ENCODE measurements at places on chromosomes 7 and 10.

GRCh38 chr7:55508221-55509011 is 63.9 kb downstream of the VOPP1 start:
- no peak for DNase-seq

DNA sequence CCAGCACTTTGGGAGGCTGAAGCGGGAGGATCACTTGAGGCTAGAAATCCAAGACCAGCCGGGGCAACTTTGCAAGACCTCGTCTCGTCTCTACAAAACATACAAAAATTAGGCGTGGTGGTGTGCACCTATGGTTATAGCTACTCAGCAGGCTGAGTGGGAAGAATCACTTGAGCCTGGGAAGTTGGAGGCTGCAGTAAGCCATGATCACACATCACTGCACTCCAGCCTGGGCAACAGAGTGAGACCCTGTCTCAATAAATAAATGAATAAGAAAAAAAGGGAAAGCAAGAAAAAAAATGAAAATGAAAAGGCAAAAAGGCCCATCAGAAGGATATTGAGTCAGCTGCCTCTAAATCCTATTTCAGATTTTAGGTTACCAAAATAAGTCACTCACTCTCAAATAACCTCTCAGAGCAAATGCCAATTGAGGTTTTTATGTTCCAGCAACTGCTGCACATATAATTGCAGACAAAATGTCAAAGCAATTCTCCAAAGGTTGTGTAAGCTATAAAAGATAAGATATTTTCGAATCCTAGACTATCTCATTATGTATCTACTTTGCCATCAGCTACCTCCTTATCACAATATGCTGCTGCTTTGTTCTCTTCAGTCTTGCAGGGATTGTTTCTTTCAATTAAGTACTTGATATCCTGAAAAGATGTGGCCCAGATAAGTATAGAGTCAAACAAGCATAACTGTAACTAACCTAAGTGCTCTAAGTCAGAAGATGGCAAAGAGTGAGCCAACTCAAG is 4.7 kb downstream of the BAZ1B start:
- no peak for DNase-seq

DNA sequence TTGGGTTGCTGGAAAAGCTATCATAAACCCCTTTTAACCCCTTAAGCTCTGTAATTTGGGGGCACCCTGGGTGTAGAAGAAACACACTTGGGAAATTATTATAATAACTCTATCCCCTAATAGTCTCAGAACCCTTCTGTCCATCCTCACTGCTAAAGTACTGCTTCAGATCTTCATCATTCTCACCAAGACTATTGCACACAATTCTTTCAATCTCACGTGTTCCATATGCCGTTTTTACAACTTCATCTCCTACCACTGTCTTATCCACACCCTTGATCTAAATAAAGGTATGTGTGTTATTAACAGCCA is 15.8 kb downstream of the ANKRD22 start:
- DNase-seq, result no peak

DNA sequence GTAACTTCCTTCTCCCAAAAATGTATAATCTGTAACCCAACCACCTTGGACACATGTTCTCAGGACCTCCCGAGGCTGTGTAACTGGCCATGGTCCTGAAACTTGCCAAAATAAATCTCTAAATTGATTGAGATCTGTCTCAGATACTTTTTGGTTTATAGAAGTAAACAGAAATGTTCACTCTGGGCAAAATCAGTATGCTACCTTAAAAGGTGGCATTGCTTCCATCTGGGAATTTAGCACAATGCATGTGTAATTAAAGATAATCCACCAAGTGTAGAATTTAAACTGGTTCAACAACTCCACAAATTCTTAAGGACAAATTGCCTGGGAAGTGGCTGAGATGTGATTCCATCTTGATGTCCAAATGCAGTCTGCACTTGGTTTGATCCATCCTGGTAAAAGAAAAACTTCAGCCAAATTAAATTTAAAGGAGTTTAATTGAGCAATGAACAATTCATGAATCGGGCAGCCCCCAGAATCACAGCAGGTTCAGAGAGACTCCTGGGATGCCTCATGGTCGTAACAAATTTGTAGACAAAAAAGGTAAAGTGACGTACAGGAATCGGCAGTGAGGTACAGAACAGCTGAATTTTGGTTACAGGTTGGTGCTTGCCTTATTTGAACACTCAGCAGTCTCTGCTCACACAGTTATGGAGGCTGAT is 102.6 kb upstream of the PFKP start:
- DNase-seq, result no peak

DNA sequence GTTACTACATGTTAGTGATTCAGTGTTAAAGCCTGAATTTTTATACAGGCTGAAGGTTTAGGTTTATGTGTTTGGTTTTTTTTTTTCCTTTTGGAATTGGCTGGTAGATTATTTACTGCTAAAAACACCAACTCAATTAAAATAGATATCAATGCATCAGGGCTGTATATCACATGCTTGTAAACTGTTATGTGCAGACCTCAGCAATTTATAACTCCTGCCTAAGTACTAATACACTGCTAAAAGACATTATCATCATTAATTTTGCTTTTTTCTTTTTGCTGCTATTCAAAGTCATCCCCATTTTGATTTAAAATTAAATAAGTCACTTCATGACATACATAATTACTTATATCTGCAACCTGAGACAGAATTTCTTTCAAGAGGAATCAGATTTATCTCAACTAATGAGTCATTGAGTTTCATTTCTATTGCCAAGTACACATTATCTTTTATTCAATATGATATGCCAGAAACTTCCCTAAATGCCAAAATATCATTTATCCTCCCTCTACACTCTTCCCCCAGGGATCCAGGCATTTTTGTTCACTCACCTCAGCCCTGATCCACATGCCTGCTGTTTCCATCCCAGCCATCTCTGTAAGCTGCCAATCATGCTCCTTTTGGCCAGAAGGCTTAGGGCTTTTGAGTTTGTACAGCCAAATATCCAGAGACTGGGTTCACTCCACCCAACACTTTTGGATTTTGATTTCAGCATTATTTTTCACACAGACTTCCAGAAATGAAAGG is 98.5 kb downstream of the POLR1F start:
- DNase-seq, result no peak

Data from CMK (cell line).